Trophoblast cell (in vitro differentiated cells and primary cell): ENCODE measurements at places on chromosomes 7 and 10.

- no peak for DNase-seq
Observed at GRCh38 chr7:141358386-141358785, 192.8 kb upstream of the AGK start.

DNA sequence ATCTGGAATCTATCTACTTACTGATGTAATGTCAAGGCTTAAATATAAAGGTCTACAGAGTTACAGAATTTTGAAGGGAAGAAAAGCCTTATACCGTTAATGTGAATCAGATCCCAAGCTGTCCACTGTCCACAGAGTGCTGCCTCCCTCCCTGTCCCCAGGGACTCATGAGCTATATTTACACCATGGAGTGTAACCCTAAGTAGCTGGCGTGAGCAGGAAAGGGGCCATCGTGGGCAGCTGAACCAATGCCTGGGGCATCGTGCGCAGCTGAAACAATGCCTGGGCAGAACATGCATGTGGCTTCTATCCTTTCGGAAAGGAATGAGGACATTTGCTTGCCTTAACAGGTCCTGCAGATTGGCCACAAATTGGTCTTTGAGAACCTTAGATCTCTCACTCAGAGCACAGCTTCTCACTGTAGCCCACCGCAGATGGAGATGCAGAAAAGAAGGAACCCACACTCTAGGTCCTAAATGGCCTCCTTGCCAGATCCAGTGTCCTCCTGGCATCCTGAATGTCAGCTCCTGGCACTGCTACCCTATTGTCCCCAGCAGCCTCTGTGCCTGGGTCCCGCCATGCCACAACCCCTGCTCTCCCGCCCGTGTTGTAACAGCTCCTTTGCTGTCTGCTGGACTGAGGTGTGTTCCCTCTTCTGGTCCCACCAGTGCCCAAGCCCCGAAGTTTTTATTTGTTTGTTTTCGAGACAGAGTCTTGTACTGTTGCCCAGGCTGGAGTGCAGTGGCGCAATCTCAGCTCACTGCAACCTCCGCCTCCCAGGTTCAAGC is 30.3 kb downstream of the CCDC3 start:
- DNase-seq: no peak

DNA sequence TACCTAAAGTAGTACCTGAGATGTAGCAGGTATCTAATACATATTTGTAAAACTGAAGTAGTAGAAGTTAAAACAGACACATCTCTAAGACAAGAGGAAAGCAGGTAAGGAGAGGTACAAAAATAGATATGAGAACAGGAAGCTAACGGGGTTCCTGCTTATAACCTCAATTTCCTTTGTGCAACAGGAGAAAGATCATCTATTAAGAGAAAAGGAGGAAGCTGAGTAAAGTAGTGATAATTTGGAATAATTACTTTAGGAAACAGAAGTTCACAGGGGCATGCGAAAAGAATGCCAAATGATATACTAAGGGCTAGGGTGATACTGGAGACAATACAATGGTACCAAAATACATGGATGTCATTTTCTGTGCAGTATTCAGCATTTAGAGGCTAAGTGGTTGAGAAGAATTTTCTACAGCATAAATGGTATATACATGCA is 108.7 kb downstream of the NRBF2 start:
- DNase-seq: no peak

DNA sequence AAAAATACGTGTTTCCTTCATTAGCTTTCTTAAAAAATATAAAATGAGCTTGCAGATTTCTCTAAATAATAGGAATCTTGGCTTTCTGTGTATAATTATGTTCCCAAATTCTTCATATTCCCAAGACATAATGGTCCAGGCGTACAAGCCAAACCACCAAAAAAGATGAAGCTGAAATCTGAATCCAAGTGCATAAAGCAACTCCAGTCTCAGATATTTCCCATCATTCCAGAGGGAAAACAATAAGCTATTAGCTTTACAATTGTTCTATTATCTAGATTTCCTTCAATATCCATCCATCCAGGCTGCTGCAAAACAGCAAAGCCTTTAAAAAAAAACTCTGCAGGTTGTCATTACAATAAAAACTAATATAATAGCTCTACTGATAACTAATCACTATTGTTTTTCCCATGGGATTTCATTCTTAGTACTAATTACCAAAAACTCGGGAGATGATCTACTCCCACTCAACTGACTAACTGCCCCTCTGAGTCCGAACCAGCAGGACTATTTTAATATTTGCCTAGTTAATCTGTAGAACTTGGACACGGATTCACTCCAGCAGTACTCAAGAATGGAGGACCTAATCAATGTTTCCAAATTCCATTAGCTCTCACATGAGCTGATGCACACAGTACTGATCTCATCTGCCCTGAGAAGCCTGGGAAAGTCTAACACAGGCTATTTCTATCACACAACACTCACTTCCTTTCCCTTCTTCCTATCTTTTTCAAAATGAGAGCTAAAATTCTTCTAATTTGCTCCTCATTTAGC is 108.9 kb upstream of the ASAH2 start:
- DNase-seq: no peak

- DNase-seq: peak; percentile 17
Observed at GRCh38 chr10:31319602-31320549, 860 bp downstream of the ZEB1 start.

DNA sequence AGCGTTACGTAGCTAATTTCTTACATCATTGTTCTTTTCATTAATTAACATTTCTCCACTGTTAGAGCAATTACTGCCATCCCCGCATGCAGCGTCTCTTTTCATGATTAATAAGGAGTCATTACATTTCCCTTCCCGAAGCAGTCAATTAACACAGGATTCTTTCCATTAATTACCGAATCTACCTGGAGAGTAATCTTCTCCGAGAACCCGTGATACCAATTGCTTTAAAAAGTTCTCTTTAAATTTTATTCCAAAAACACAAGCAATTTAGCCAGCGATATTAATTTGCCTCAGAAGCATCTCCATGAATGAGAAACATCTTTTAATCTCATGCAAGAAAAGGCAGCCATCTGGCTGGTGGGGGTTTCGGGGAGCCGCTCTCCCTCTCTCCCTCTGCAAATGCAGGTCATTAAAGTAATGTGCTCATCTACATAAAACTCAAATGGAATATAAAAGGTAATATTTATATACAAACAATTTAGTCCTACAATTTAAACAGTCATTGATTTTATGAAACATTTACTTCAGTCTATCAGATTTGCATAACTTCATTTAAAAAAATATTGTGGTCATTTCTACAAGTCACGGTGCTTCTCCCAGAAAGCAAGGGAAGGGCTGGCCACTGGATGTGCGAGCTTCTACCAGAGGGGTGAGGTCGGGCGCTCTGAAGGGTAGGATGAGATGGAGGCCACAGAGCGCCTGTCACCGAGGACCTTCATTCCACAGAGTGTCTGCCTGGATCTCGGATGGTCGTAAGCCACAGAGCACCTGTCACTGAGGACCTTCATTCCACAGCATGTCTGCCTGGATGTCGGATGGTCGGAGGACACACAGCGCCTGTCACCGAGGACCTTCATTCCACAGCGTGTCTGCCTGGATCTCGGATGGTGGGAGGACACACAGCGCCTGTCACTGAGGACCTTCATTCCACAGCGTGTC is 145.0 kb downstream of the WDR37 start:
- DNase-seq: no peak

- no peak for DNase-seq
Observed at GRCh38 chr7:141640239-141640840, 61.6 kb downstream of the DENND11 start.
